ENCODE measurements at places on chromosomes 12 and 14.

- no peak for DNase-seq
Measured at GRCh38 chr12:42482041-42482747, 107.4 kb downstream of the PRICKLE1 start.

DNA sequence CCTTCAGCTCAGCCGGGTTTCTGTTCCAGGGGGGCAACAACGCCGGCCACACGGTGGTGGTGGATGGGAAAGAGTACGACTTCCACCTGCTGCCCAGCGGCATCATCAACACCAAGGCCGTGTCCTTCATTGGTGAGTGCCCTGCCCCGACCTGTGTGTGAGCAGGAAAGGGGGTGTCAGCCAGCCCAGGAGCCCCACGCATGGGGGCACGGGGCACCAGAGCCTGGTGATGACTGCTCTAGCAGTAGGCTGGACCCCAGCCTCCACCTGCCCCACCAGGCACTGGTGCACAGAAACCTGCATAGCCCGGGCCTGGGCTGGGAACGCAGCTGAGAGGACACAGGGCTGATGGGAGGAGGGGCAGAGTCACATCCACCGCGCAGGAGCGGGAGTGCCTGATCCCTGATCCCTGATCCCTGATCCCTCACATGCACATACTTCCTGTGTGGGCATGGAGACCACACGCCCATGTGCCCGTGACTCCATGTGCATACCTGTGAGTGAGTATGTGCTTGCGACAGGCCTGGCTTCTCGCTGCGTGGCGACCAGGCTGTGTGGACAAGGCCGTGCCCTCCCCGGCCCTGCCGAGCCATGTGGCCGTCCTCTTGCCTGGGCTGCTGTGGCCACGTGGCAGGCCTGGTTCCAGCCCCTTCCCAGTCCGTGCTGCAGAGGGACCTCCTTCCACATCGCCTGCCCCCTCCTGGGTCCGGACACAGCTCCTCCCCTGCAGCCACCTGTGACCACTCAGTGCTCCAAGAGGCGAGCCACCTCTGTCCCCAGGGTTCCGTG is 11.2 kb downstream of the ADSS1 start:
- no peak for DNase-seq

DNA sequence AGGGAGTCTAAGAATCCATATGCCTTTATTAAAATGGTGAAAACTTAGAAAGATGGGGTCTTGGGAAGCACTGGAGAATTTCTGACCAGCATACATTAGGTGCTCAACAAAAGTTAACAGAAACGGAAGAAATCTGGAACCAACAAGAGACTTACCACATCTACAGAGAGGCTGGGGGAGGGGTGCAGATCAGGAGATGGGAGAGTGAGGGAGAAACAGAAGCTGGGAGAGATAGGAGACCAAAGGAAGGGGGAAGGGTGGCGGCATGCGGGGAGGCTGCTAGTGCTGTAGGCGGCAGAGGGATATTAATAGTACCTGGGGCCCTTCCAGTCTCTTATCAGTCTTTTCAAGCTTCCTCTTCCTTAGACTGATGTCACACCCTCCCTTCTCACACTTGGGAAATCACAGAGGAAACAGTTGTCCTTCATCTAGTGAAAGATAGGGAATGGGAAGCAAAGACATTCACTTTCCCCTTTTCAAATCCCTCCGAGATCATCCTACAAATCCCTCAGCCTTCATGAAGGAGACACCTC is 18.1 kb downstream of the ZBTB39 start:
- no peak for DNase-seq

DNA sequence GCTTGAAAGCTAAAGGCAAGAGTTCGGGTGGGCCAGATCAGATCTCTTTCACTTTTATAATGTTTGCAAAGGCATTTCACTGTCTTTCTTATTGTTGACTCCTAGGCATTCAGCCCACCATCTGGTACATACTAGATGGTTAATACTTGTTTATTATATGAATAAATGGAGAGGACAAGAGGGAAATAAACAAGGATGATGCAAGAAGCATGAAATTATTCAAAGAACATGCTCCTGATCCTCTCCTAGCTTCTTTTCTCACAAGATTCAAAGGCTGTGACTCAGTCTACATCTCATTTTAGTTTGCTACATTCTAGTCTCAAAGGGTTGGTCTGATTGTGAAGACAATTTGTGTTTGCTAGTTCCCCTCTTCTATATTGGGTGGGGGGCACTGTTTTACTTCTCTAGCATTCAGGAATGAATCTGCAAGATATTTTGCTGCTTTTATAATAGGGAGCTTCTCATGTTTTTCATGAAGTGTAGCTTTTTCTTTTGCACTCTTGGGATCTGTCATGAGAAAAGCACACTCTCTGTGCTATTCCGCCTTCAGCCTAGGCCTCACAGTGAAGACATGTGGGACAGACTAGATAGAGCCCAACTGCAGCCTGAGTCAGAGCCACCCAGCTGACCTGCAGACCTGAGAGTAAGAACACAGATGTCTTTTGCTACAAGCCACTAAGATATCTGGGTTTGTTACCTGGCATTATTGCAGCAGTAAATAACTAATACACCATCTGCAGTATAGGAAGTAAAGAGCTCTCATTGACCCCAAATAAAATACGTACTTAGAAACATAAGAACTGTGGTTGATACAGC is 65.7 kb downstream of the PTHLH start:
- no peak for DNase-seq

- DNase-seq: no peak
Measured at GRCh38 chr12:131383291-131383690, 327.6 kb upstream of the SFSWAP start.

DNA sequence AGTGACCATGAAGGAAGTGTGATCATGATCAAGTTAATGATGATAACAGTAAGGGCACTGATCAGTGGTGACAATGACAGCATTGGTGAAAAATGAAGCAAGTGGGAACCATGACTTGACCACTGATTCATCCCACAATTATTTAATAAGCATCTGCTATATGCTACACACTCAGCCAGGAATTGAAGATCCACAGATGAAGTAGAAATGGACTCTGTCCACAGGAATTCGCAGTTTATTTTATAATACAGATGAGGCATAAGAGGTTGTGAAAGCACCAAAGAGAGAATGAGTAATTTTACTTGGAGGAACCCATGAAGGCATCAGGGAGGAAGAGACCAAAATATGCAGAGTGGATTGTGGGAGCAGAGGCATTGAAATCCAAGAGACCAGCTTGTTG is 33.8 kb upstream of the SMUG1 start:
- no peak for DNase-seq

DNA sequence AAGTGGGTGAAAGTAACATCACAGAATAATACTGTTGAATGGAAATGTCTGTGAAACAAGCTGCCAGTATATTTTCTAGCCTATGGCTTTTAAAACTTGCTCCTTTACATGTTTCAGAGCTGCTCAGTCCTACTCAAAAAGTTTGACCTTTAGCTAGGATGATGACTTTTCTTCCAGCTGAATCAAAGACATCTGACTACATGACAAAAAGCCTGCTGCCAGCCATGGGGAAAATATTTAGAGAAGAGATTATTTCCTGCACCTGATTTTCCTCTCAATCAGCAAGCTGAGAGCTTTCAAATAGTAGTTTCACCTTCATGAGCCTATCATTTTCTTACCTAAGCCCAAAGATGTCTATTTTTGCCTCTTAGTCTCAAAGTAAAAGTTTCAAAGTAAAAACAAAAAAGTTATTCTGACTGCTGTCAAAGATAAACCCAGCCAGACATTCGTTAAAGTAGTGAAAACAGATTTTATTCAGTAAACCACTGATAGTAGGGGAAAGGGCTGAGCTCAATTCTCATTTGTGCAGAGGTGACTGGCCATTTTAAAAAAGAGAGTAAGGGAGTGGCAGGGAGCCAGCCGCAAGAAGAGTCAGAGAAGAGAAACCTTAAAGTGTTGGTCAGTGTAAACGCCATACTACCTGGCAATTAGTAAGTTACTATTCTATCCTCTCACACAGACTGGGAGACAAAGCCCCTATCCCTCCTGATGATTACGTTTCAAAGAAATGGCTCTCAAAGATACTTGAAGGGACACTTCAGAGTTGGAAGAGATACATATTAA is 2.2 kb downstream of the ATP6V1D start:
- DNase-seq: peak; percentile 36

- DNase-seq: no peak
Measured at GRCh38 chr14:68981539-68981976, 2.5 kb upstream of the ACTN1 start.

- no peak for DNase-seq
Measured at GRCh38 chr14:95157048-95157326, 342 bp downstream of the DICER1 start.

DNA sequence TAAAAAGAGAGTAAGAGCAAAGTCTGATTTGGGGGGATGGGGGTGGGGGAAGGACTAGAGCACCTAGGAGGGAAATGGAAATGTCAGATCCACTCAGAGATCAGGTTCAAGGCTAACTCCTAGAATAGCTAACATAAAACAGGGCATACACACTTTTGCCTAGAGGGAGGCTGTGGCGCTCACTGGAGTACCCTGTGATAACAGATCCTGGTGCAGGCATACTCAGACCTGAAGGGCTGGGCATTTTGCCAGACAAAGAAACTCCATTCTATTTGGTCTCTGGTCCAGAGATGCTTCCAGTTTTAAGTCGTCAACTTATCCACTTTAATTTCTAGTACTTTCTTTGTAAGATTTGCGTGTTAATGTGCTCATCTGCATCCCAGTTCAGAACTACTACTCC is 5.8 kb downstream of the CTDSP2 start:
- DNase-seq: peak; percentile 67

DNA sequence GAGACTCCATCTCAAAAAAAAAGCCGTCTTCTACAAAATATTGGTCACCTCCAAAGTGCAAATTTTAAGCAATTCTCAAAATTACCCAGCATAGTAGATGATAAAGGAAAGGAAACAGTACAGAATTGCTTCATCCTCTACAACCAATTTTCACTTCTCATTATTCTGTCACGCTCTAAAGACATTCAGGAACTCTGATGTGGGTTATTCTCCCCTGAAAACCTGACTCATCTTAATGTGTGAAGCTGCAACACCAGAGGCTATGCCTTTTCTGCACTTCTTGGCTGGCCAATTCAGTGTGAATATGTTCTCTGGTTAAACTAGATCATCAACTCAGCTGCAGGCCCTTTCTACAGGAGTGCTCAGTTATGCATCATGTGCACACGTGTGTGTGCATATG is 11.0 kb downstream of the PTGER2 start:
- DNase-seq: peak; percentile 26

DNA sequence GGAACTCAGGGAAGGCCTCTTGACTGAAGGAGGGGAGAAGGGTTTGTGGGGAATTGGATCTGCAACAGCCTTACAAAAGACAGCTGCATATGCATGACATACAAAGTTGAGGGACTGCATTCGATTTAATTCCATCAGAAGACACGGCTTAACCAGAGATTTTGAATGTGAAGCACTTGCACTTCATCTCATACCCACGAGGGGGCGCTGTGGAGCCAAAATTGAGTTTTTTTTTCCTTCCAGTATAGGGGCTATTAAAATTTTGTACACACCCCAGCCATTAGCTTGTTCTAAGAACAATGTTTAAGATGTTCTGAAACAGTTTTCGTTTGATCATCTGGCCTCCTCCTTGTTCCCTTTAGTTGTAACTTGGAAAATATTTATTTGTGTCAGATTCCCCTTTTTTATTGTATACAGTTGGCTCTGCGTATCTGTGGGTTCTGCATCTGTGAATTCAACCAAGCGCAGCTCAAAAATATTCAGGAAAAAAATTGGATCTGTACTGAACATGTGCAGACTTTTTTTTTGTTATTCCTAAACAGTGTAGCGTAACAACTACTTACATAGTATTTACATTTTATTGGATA is 1.6 kb downstream of the SUDS3 start:
- peak; percentile 59 for DNase-seq

- no peak for DNase-seq
Measured at GRCh38 chr12:41045509-41045908, 142.6 kb upstream of the PDZRN4 start.

DNA sequence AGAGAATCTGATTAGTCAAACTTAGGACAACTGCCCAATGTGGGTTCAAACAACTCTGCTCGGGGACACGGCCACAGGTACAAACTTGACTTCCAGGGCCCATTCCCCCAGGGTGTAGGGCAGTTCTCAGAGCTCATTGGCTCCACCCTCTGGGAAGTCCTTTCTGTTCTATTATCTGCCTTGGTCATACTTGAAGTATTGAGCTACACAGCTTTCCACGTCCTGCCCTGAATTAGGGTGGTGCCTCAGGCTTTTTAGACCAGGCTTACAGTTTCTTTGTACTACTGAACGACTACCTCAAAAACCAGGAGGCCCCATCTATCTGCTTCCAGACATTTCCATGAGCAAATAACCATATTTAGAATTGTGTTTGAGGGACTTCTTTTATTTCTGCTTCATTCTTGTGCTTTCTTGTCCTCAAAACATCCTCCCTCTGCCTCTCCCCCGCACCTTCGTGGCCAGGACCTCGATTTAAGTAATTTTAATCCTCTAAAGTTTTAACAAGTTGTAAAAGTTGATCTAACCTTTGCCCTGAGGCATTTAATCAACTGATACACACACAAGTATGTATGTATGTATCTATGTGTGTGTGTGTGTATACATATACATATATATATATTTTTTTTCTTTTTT is 281.7 kb upstream of the AMIGO2 start:
- DNase-seq: no peak

DNA sequence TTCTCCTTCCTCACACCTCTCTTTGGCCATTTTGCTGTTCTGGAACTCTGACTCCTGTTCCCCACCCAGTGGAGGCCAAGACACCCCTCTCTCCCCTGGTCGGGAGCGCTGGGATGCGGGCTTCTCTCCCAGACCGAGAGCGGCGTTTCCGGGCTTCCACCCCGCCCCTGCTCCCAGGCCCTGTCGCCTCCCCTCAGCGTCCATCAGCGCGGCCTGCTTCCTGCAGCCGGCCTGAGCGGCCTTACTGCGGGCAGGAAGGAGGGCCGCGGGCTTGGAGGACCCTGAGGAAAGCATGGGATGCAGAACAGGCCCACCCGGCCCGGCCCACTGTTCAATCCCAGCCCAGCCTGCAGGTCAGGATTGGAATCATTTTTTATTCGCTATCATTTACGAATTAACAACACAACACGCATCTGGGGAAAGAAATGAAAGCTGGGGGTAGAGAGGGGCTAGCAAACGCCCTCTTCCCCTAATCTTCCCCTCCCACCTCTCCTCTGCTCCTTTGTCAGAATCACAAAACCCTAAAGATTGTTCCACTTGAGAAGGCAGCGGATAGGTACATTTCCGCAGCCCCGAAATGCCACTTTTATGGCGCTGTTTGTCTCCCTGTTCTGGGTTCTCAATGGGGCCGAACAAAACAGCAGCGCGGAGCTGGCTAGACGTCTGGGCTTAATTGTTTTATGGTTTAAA is 3.8 kb upstream of the HOXC8 start:
- no peak for DNase-seq

DNA sequence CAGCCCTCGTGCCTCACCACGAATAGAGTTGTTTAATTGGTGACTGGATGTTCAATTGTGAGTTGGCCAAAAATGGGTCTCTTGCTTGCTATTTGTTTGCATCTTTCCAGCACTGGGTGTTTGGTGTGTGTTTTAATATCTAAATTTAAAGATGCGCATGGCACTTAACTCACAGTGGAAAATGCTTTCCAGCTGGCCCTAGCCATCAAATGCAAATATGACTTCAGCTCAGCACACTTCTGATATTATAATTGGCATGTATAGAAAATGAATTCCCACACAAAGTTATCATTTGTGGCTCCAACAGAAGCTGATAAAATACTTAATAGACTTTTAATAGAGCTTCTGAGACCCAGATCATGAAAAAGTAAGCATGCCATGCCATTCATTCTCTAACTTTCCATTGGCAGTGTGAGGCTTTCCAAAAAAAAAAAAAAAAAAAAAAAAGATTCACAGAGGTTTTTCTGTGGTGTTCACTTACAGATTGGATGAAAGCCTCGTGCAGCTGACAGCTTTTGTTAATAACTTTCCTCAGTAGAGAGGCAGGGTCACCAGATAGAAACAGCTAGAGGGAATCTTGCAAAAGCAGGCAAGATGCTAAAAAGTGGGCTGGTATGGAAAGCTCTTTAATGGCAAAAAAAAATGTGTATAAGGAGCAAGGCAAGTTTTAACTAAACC is 425.2 kb downstream of the GALC start:
- DNase-seq: no peak

Measured in DMS79 treated with DMSO at 0.1 percent for 48 hours (cell line).